ENCODE measurements at places on chromosomes 2 and 18.

- peak; percentile 55 for DNase-seq
These were observed 169.2 kb downstream of the CDH20 start for GRCh38 chr18:61502472-61502871.

DNA sequence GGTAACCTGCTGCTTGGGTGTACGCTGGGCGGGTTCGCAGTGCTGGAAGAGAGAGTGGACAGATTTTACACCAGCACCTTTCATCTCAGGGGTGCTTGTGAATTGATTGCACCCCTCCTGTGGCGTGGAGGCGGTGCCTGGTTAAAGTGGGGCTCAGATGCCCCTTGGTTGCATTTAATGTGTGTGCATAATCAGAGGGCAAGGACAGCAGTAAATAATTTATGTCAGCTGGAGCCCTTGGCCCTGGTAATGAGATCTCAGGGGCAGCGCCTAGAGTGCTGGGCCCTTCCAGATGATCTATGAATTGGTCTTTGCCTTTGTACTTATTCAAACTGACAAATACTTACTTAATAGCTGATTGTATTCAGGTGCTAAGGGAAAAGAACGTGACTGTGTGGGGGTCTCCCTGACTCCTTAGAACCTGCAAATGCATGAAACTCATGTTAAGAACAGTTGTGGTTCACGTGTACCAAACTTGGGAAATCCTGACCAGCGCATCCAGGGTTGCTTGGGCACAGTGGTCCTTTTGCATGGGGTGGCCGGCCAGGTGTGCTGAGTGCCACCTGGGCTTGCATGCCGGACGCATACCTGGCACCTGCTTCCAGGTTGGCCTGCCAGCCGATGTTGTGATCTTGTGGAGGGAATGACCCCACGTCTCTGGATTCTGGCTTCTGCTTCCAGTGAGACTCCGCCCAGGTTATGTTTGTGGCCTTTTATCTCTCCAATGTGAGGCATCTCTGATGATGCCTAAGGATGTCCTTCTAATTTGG is 118.5 kb downstream of the AGAP1 start:
- DNase-seq = no peak

DNA sequence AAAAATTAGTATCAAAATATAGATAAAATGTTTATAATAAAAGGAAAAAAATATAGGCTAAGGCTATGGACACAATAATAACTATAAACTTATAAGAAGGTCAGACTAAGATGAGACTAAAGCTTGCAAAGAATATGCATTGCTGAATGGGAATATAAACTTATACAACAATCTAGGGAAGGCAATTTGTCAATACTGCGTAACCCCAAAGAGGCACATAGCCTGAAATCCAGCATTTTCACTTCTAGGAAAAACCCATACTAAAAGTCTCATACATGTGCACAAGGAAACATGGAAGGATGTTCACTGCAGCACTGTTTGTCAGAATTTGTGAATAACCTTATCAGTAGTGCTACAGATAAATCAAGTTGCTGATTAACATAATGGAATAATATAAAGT is 45.5 kb downstream of the FANCL start:
- DNase-seq = no peak

DNA sequence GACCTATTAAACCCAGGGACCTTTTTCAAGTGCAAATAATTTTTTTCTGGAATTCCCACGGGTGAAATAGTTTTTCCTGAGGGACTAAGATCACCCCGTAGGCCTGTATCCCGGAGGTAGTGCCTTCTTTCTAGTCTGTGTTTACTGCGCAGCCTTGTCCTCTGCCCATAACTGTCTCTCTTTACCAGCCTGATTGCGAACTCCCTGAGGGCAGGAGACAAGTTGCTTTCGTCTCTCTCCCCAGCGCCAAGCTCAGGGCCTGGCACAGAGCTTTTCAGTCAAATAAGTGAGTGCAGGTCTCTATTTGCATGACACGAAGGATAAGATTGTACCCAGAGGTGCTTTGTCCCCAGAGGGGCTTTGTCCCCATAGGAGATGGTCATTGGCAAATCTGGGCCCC is 123.9 kb downstream of the DDX1 start:
- no peak for DNase-seq

DNA sequence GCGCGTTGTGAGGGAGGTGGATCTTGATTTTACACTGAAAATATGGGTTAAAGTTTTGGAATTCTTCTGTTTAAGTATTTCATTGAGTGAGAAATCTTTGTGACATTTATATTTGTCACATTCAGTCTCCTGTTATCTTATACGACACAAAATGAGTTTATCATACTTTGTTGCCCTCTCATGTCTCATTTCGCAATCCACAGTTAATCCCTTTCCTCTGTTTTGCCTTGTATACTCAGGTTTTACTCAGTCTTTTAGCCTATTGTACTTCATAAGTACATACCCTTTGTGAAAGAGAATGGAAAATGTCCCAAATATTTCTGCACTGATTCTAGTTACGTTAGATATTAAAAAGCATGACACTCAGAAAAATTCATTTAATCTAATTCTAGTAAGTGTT is 142.7 kb downstream of the ATP9B start:
- DNase-seq = no peak

DNA sequence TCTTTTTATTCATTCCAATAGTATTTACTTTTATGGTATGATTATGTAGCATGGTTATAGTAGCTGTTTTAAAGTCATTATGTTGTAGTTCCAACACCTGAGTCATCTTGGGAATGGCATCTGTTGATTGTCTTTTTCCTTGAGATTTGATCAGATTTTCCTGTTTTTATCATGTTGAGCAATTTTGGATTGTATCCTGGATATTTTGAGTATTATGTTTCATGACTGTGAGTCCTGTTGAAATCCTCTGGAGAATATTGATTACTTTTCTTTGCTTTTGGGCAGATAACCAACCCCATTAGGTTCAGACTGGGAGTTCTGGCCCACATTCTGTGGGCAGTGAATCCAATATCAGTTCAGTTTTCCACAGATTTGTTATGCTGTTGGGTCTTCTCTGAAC is 163.2 kb upstream of the SPRED2 start:
- no peak for DNase-seq

DNA sequence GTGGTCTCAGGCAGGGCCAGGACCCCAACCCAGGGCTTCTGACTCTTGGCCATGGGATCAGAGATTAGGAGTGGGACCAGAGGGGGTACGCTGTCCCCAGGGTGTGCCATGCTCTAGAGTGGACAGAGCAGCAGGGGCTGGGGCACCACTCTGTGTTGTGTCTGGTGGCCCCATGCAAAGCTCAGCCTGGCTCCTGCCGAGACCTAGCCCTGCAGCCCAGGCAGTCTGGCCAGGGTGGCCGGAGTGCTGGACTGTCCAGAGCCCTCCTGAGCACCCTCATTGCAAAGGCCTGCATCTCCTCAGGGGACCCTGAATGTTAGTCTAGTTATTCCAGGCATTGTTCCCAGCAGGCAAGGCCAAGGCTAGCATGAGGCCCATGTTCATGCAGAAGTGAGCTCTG is 162.3 kb downstream of the TNS1 start:
- no peak for DNase-seq

DNA sequence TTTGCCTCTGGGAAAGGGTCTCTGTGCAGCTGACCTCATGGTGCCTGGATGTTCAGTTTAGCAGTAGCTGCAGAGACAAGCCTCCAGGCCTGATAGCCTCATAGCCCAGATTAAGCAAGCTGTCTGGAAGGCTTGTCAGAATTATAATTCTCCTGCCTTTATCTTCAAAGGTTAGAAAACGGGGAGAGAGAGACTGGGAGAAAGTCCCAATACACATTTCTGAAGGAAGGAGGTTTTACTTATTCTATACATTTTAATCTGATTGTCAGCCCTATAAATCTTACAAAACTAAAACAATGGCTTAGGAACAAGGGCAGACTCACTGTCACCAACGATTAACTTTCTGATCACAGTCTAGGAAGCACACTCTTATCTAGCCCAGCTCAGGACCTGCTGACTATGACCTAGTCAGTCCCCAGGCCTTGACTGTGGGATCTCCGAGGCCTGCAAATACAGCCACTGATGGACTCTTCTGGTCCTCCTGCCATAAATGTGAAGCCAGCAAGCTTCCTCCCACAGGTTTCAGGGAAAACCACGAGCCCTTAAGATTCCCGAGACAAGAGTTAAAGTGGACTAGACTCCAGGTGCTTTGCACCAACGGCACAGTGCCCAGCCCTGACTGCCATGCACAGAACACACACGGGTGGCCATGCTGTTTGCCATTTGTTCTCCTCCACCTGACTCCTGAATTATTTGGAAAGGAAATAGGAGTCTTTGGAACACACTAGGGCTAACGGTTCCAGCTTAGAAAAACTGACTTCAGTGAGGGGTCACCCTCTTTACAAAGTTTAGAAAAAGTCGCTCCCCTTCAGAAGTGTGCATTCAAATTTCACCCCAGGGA is 111.4 kb upstream of the SMAD7 start:
- no peak for DNase-seq

DNA sequence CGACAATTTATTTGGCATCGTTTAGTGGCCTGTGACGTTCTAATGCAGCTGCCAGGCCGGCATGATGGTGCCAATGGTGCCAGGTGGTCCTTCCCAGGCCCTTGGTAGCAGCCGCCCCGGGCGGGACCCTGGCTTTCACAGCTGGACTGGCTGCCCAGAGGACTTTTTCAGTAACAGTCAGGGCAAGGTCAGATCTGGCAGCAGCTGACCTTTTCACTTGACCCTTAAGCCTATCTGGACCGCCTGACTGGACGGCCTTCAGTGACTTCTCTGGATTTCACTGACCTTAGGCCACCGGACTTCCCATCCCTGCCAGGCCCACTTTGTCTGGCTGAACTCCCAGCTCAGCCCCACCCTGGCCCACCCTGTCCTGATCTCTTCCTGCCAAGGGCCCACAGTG is 15.9 kb downstream of the TRIB2 start:
- DNase-seq = no peak

- DNase-seq = no peak
These were observed 185.8 kb downstream of the NRP2 start for GRCh38 chr2:205868053-205868452.

GRCh38 chr2:68466361-68466777 is 725 bp downstream of the FBXO48 start:
- DNase-seq = peak; percentile 21

DNA sequence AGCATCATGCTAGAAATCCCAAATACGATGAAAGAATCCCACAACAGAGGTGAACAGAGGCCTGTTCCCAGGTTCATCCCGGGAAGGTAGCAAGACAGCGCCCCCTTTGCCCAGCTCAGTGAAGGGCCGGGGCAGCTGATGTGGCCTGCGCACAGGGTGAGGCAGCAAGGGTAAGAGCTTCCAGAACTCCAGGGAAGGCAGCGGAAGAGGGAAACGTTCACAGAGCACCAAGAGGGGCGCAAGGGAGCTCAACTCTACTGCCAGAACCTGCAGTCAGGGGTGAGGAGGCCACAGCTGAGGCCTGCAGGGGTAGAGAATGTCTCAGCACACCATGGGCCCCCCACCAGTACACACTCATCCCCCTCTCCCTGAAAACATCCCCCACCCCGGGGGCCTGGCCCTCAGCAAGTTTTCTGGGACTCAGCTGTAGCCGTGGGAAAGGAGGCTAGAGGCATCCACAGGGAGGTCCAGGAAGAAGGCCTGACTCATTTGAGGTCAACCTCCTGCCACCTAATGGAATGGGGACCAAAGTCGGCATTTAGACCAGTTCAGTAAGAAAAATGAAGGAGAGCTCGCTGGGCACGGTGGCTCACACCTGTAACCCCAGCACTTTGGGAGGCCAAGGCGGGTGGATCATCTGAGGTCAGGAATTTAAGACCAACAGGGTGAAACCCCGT is 95.6 kb upstream of the ASAP2 start:
- no peak for DNase-seq

GRCh38 chr2:26988058-26988860 is 17.8 kb downstream of the MAPRE3 start:
- no peak for DNase-seq

GRCh38 chr2:235658351-235659174 is 164.7 kb downstream of the AGAP1 start:
- DNase-seq = no peak

- DNase-seq = no peak
These were observed 42.2 kb downstream of the LBH start for GRCh38 chr2:30273574-30273929.

- no peak for DNase-seq
These were observed 295.6 kb downstream of the TNS1 start for GRCh38 chr2:217707131-217707611.

- DNase-seq = no peak
These were observed 18.1 kb downstream of the NDC80 start for GRCh38 chr18:2589345-2590068.

GRCh38 chr2:54360055-54360792 is 95.9 kb upstream of the SPTBN1 start:
- DNase-seq = no peak

DNA sequence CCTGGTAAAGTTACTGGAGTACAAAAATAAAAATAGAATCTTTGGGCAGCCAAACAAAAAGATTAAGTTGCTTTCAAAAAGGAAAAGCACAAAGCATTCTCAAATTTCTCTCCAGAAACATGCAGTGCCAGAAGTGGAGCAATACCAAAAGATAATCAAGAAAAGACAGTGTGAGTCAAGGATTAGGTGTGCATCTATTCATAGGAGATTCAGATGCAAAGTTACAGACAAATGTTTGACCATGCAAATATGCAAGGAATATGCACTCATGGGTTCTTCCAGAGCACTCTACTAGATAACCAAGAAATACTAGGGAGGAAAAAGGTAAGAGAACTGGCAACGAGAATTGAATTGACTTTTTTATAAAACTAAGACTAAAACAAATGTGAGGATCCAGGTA is 51.8 kb upstream of the CDH20 start:
- no peak for DNase-seq

- DNase-seq = no peak
These were observed 66.7 kb downstream of the TNS1 start for GRCh38 chr2:217935901-217936684.

Measured in GM20000 (cell line).